ENCODE measurements at places on chromosomes 16 and 17.

- no peak for DNase-seq
Measured at GRCh38 chr17:58541249-58541648, 26.8 kb upstream of the MTMR4 start.

GRCh38 chr17:7479213-7480088 is at the start of gene ZBTB4:
TSS of gene ZBTB4 (minus strand) at chr17:7479631. CDS start at chr17:7466801, 12,830 bp downstream.
- peak; percentile 85 for DNase-seq

GRCh38 chr17:80802626-80803450 is 188.8 kb upstream of the CHMP6 start:
- no peak for DNase-seq

- no peak for DNase-seq
Measured at GRCh38 chr17:81884968-81885367, 6.4 kb downstream of the ALYREF start.

DNA sequence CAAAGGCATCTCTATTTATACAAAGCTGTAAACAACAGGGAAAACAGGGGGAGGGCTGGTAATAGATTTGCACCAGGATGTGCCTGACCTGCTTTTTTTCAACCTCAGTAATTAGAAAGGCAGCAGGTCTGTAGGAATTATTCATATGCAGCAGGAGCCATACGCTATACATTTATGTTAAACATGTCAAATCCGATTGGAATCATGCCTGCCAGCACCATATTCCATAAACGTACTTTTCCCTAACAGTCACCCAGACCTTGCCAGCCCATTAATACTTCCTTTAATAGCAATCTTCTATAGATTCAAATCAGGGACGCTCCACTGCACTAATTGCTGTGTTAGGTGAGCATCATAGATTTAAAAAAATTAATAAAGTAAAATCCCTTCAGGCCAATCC is 223.9 kb downstream of the ZFHX3 start:
- DNase-seq, result no peak

GRCh38 chr17:34220752-34221395 is 34.2 kb upstream of the CCL2 start:
- no peak for DNase-seq

GRCh38 chr17:69455040-69455439 is 40.5 kb downstream of the MAP2K6 start:
- no peak for DNase-seq

GRCh38 chr16:13995194-13995593 is 75.2 kb downstream of the ERCC4 start:
- DNase-seq, result no peak

- DNase-seq, result no peak
Measured at GRCh38 chr16:12288537-12289174, 312.1 kb downstream of the SNX29 start.
